HuH-7.5 (cell line): ENCODE measurements at places on chromosomes 6 and 20.

GRCh38 chr20:63419299-63419698 is 53.2 kb downstream of the KCNQ2 start:
- DNase-seq, result no peak

DNA sequence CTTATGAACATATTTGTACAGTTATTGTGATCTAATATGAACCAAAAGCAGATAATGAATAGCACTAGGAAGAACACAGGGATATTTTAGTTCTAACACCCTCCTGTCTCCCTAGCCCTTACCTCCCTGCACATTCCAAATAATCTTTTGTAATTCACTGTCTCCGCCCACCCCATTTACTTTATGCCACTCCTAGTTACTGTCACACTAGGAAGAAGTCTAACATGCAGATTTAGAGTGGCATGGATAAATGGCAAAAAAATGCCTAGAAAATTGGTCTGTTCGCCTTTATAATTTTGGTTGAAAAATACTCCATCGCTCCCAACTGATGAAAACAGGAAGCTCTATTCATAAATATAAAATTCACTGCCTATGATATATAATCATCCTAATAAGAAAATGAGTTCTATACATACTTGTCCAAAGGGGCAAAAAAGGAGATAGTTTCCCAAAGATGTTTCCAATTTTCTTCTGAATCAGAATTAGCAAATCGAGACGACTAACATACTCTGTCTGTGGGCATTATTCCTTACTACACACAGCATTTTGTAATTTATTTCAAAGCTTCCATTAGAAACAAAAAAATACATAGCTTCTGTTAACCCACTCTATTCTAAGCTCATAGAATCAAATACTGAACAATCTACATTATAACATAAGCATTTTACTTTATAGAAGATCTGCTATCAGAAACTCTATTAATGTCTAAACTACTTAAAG is 1.3 kb upstream of the RUNX2 start:
- no peak for DNase-seq

DNA sequence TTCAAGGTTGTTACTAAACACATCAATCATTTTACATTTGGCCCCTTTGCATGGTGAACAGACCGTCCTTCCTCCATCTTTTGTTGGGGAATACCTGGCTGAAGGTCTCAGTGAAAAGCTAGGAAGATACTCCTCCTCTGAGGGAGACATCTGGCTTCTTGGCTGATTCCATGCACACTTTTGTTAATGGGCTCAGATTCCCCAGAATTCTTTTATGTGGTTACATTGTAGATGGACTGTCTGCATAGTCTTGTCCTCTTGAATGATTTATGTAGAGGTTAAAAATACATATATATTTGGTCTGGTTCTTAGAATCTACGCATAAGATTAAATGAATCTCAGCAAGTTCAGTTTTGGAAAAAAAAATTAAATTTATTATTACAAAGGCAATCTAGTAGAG is 167.0 kb downstream of the EYA4 start:
- no peak for DNase-seq

- no peak for DNase-seq
Observed at GRCh38 chr20:8094850-8095249, 37.2 kb upstream of the PLCB1 start.

GRCh38 chr6:42138630-42139619 is 3.5 kb downstream of the C6orf132 start:
- DNase-seq, result no peak

- DNase-seq, result no peak
Observed at GRCh38 chr20:32144898-32145662, 35.6 kb downstream of the TM9SF4 start.

DNA sequence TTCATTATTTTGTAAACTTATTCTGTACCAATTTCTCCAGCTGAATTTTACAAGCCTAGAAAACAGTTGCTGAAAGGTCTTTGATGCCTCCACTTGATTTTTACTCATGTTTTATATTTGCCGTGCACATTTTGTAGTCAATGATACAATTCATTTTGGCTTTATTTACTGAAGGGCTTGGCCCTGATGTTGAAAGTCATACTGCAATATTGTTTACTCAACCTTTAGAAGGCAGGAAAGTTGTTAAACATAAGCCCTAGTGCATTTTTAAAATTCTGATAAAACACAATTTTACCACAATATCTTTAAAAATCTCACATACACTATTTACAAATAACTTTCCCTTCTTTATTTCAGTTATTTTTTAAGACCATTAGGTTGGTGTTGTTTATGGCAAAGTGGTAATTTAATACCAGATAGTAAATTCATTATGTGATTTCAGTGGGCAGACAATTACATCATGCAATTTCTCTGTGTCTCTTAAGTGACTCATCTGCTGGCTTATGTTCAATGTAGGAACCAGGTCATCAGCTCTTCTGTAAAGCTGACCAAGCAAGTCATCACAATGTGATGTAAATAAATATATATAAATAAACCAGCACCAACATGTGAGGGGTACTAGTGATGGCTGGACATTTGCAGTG is 121.1 kb upstream of the SLC35B3 start:
- DNase-seq, result no peak

GRCh38 chr6:157323966-157324300 is 614 bp upstream of the TMEM242 start:
- DNase-seq, result peak; percentile 41

DNA sequence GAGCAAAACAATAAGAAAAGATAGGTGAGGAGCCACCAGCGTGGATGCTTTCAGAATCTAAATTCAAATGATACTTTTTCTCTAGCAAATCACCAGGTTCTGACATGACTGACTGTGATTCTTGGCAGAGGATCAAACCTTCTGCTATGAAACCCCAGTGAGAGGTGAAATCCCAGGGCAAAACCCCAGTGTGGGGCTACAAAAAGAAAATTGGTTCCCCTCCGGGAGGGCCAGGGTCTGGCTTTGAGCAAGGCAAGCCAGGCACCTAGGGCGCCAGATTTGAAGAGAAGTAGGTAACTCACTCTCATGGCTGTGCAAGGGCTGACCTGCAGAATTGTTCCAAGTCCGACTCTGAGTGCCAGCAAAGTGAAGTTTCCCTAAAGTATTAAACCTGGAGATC is 20.2 kb upstream of the RALGAPA2 start:
- no peak for DNase-seq

- DNase-seq, result no peak
Observed at GRCh38 chr6:48671505-48671904, 560.5 kb upstream of the PTCHD4 start.

DNA sequence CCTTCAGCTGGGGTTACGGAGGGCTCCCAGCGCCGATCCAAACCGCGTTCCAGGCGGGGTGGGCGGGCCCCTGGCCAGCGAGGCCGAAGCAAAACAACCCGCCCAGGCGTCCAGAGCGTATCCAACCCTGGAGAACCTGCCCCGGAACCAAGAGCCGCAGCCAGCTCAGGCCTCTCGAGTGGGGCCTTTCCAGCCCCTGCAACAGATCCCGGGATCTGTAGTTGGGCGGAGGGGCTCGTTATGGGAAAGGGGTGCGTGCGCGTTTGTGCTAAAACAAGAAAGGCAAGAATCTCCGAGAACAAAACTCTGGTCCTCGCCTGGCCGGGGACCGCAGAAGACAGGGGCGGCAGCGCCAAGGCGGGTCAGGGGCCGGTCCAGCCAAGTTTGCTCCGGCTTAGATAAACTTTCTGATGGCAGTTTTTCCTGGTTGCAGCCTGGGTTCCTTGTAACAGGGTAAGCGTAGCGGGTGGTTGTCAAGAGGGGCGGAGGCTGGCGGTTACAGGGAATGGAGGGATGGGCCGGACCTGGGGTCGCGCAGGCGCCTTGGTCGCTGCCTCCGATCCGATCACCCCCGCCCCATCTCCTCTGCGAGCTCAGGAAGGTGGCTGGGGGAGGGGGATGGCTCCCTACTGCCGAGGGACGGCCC is 448 bp upstream of the RIN2 start:
- DNase-seq, result peak; percentile 98

DNA sequence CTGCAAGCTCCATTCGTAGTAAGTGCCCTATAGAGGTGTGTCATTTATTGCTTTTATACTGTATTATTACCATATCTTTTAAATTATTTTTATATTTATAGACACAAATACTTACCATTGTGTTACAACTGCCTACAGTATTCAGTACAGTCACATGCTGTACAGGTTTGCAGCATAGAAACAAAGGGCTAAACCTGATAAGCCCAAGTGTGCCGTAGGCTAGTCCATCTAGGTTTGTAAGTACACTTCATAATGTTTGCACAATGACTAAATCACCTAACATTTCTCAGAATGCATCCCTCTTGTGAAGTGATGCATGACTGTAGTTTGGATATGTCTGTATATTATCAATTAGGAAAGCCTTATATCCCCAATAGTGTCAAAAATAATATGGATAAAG is 122.8 kb downstream of the CLVS2 start:
- DNase-seq, result no peak

GRCh38 chr6:4790158-4790899 is 14.1 kb downstream of the CDYL start:
- DNase-seq, result no peak

GRCh38 chr6:139743664-139744437 is 369.4 kb upstream of the CITED2 start:
- no peak for DNase-seq

DNA sequence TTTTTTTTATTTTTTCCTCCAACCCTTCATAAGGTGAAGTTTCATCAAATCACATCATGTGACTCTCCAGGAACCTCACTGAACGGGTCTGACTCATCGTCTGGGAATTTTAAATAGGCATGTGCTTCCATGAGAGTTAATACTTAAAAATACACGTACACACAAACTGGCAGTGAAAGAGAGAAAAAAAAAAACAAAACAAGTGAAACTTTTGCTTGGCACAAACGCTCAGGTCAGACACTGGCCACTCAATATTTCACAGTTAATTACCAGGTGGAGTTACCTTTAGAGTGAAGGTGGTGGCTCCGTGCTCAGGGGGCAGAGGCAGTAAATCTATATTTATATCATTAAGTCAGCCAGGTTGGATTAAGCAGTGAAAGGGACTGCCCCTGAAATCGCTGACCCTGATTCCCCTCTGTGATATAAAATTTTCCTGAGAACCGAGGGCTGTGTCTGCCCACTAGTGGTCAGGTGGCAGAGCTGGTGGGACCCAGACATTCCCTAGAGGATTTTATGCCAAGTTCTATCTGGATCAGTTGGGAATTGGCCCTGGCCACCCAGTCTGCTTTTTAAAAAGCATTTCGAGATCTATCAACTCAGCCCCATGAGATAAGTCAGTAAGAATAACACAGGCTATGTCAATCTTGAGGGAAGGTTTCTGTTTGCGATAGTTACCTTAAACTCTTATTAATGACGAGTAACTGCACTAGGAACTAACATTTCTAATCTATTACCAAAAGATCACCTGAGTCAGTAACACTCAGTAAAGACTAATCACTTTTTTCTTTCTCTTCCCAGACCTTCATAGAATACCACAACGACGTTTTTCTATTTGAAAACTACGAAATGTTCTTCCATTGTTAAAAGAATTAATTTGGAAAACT is 259.1 kb downstream of the HDGFL1 start:
- peak; percentile 46 for DNase-seq

- no peak for DNase-seq
Observed at GRCh38 chr20:59945175-59945574, 5.0 kb downstream of the FAM217B start.

- no peak for DNase-seq
Observed at GRCh38 chr20:38645351-38645750, 43.7 kb downstream of the ARHGAP40 start.

- DNase-seq, result no peak
Observed at GRCh38 chr20:35232575-35232974, 6.1 kb downstream of the MMP24 start.

GRCh38 chr6:18087396-18088165 is 34.9 kb downstream of the NHLRC1 start:
- DNase-seq, result no peak

- no peak for DNase-seq
Observed at GRCh38 chr6:87907521-87907920, 140.1 kb upstream of the SPACA1 start.

GRCh38 chr6:160013987-160014868 is 45.3 kb downstream of the IGF2R start:
- no peak for DNase-seq
